MV-4-11 (cell line): ENCODE measurements at places on chromosomes 5 and 9.

GRCh38 chr5:42949348-42950115 lies 90.6 kb downstream of the ANXA2R start:
- peak; percentile 80 for DNase-seq

DNA sequence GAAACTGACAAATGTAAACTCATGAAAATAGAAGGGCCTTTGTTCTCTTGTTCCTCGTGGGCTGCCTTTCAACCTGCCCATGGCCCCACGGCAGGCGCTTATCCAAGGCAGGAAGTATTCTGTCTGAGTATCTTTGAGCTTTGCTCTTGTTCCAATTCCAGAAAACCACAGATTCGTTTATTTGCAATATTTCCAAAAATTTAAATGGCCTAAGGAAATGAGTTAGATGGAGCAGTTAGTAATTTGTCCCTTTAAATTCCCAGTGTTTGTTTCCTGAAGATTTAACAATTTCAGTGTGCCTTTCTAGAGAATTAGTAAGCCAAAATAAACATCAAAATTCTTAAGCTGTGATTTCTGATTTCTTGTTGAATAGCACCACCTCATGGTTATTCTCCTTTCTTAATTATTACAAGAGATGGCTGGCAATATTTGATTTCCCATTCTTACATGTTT lies 299.4 kb upstream of the RASA1 start:
- peak; percentile 0 for DNase-seq

DNA sequence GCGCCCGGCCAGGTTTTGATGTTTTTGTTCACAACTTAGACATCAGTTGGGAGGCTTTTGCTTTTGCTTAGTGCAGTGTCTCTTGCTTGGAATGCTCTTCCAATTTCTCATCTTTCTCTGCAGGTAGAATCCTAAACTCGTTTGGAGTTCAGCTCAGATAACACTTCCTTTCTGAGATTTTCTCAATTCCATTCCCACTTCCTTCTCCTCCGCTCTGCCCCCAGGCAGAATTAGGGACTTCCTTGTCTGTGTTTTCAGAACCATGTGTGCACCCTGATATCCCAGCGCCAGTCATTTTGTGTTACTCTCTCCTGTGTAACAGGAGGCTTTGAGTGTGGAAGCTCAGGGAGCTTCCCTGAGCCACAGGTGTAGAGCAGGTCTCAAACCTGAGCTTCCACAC lies 171.0 kb downstream of the INSYN2B start:
- DNase-seq: no peak

DNA sequence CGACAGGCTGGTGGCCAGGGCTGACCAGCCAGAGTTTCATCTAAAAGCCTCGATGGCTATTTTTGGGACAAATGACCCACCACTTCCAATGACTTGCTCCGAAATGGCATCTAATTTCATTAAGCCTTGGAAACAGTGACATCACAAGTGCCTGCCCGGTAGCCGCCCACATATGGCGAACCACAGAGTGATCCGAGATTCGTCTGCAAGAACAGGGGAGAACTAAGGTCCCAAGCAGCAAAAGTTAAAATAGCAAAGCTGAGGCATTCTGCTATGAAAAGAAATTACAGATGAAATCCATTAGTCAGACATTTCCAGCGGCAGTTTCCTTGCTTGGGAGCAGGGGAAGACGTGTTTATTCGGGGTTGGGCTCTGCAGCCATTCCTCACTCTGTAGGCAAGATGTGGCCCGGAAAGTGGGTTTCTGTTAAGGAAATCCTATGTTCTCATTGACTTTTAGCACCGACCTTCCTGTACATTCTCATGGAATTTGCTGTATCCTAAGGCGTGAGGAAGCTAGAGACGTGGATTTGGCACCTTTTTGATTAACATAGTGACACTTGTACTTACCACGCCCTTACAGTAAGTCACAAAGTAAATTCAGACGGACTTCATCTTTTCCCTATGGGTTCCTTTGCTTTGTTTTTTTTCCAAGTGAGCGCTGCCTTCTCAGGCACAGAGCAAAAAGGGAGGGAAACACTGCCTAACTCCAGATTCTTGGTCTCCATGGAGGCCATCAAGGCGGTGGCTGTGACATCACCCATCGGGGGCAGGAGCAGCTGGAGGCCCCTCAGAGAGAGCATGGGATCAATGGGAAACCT lies 45.1 kb downstream of the ERGIC1 start:
- DNase-seq: no peak

DNA sequence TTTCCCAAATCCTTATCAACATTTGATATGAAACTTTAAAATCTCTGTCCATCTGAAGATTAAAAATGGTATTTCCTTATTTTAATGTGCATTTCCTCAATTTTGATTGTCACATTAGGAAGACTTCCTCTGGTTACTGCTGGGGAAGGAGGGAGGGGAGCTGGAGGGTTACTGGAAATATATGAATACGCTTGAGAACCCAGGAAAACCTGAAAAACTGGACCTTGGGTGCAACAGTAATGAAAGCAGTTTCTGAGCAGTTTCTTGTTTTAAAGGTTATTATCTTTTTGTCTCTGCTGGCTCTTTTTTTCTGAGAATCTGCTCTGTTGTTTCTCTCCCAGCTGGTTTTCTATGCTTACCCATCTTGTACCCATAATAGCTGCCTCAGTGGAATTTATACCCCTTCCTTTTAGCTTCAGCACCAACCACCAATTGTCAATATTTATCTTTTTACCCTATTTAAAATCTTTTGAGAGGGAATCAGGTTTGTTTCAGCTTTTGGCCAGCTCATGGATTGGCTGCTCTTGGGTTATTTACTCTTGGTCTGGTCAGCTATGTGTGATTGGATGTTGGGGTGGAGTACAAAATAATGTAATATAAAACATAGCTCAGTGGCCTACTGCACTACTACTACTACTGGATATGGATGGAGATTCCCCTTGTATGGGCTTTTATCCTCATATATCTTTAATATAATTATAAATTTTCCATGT lies 67.4 kb downstream of the UNC13B start:
- DNase-seq: no peak

GRCh38 chr5:179326122-179326927 lies 18.9 kb downstream of the ADAMTS2 start:
- no peak for DNase-seq

GRCh38 chr5:9976621-9977020 lies 273.1 kb downstream of the ATPSCKMT start:
- DNase-seq: no peak

- DNase-seq: no peak
These were observed 251.1 kb upstream of the PPP1R2B start for GRCh38 chr5:156598964-156599363.

DNA sequence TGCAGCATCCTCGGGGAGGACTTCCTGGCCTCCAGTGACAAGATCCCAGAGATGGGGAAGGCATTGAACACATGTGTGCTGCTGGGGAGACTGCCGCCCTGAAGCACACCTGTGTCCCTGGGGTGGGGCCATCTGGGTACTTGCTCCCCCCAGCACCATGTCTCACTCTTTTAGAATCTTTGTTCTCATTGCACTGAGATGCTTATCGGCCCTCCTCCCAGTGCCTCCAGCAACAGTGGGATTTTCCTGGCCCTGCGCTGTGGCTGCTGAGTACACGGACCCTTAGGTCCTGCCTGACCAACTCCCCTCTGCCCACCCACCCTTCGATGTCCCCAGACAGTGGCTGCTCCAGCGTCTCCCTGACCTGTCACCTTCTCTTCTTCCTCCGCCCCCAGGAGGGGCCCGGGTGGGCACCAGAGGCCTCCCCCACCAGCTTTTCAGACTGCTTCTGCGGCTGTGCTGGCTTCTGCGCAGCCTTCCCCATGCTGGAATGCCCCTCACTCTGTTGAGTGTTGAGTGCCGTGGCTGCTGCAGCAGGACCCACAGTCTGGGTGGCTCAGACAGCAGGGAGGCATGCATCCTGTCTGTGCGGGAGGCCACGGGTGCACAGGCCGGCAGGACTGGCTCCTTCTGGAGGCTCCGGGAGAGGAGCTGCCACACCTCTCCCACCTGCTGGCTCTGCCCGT lies 145.9 kb upstream of the IRX2 start:
- no peak for DNase-seq

DNA sequence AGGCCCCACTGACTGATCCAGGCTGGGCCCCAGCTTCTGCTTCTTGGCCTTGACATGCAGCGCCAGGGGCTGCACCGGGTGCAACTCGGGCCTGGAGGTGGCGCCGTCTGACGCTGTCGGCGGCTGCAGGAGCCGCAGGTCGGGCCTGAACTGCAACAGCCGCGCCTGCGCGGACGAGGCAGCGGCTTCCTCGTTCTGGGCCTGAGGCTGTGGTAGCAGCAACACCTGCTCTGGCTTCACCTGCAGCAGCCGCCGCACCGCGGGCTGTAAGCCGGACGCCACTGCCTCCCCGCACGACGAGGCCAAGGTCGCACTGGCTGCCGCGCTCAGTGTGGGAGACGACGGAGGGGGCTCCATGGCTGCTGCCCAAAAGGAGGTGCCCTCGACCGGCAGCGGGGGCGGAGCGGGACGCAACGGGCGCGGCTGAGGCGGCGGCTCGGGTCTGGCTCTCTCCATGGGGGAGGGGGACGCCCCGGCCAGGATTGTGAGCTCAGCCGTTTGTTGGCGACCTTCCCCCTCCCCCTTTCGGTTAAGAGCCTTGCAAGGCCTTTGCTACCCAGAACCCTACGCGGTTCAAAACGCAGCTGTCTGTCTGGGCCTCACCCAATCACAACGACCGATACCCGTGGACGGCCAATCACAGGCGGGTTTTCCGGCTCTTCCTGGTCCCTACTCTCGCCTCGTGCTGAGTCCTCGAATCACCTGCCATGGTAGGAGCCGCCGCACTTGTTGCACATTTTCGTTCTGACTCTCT lies 438 bp downstream of the SOX30 start:
- no peak for DNase-seq

- no peak for DNase-seq
These were observed 14.0 kb downstream of the TENT4A start for GRCh38 chr5:6727231-6727630.

DNA sequence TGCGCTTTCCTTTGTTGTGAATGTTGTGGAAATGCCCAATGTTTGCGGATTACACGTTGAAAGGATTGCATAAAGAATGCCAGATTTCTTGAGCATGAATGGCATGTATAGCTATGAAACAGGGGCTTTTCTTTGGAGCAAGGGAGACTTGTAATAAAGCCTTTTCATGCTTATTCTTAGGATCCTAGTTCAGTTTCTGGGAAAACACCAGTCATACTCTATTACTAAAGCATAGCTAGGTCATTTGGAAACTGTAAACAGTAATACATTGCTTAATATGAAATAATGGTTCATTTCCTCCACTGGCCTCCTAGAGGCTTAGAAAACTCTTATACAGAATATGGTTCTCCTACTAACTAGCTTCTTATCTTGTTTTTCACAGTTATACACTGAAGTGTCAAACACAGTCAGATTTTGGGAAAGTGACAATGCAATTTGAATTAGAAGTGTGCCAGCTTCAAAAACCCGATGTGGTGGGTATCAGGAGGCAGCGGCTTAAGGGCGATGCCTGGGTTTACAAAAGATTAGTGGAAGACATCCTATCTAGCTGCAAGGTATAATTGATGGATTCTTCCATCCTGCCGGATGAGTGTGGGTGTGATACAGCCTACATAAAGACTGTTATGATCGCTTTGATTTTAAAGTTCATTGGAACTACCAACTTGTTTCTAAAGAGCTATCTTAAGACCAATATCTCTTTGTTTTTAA lies 104.2 kb downstream of the MELK start:
- no peak for DNase-seq

DNA sequence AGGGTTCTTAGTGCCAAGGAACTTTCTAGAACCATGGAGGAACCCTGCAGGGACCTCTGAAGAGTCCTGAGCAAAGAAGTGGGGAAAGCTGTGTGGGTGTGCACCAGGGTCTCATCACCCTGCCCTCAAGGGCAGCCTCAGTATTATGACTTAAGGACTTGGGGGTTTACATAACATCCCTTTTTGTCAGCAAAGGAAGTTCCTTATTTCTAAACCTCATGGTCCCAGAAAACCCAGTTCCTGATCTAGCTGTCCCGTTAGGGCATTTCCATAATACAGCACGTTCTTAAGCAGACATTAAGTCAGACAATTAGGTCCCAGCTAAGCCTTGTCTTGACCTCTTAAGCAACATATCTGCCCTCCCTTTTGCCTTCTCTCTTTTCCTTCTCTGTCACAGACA lies 57.3 kb downstream of the DAPK1 start:
- peak; percentile 88 for DNase-seq
